ENCODE measurements at places on chromosomes 5 and 9. TPM values are rescaled to one million over a fixed set of nuclear protein-coding genes. Genes with fewer than 3 reads are reported as not detected.
A peak's percentile ranks its signal among the peaks of the same experiment; 100 is the strongest.

SOHLH1 gene
- total RNA-seq = not detected

GRCh38 chr5:17713301-17713700, 79.0 kb downstream of the TAF11L14 start:
- no peak for DNase-seq

CCDC171 gene
- 2.6 TPM for total RNA-seq

- no peak for DNase-seq
Measured at GRCh38 chr9:101477736-101478135, 42.2 kb upstream of the ALDOB start.

DNA sequence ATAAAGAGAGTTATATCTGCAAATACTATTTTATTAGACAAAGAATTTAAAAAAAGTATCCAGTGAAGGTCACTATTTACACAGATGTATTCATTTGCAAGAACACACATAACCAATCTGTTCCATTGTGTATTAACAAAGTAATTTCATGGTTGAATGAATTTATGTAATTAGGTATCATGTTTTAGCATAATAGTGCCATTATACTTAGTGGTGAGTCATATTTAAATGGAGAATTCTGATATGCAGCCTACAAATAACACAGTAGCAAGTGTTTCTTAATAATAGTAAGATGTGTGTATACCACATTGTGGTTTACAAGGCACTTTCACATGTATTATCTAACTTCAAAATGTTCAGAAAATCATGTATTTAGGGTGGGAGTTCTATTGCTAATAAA, 1028.5 kb upstream of the ACO1 start:
- DNase-seq = no peak

GRCh38 chr5:135426102-135427082, 20.8 kb downstream of the DCANP1 start:
- DNase-seq = peak; percentile 66

GRCh38 chr9:73548201-73548600, 396.5 kb downstream of the ANXA1 start:
- DNase-seq = no peak

Data from natural killer cell (primary cell).